Muscle of arm (tissue), 14 donors: ENCODE measurements at places on chromosomes 3 and 15. TPM values are rescaled to one million over a fixed set of nuclear protein-coding genes. Genes with fewer than 3 reads are reported as not detected.

RTP1 gene
- polyA plus RNA-seq, result 0.46 TPM

DUOX1 gene
- polyA plus RNA-seq, result not detected

SERPINI2 gene
- not detected for polyA plus RNA-seq

ARHGEF26 gene
- not detected for polyA plus RNA-seq

RARRES1 gene
- 4.5 TPM for polyA plus RNA-seq

ESYT3 gene
- polyA plus RNA-seq, result 23.9 TPM

MRAS gene
- 68.1 TPM for polyA plus RNA-seq

CPN2 gene
- 0.09 TPM for polyA plus RNA-seq

BFSP2 gene
- polyA plus RNA-seq, result not detected

NAALADL2 gene
- 14.7 TPM for polyA plus RNA-seq
